Activated naive CD8-positive, alpha-beta T cell treated with anti-CD3 and anti-CD28 coated beads for 36 hours (primary cell): ENCODE measurements at places on chromosomes 4 and X.

GRCh38 chr4:125420526-125420925 is 105.8 kb downstream of the FAT4 start:
- DNase-seq, result no peak
- H3K36me3 ChIP-seq, result no peaks in the 10 kb centered on the region
- H3K27me3 ChIP-seq, result no peaks in the 10 kb centered on the region
- H3K4me1 ChIP-seq, result no peaks in the 10 kb centered on the region
- H3K4me3 ChIP-seq, result no peak overlapping the region

- H3K27me3 ChIP-seq, result no peaks in the 10 kb centered on the region
- H3K4me1 ChIP-seq, result no peaks in the 10 kb centered on the region
- DNase-seq, result no peak
- no peak overlapping the region for H3K4me3 ChIP-seq
- H3K36me3 ChIP-seq, result no peaks in the 10 kb centered on the region
- H3K27ac ChIP-seq, result no peak overlapping the region
Measured at GRCh38 chrX:85375333-85375738, 4.1 kb downstream of the POF1B start.

GRCh38 chr4:136526517-136526916 is 1005.8 kb downstream of the PCDH18 start:
- no peaks in the 10 kb centered on the region for H3K4me1 ChIP-seq
- no peak for DNase-seq
- no peaks in the 10 kb centered on the region for H3K27me3 ChIP-seq
- H3K36me3 ChIP-seq, result no peaks in the 10 kb centered on the region
- H3K27ac ChIP-seq, result no peak overlapping the region

GRCh38 chr4:176817204-176817603 is 24.5 kb upstream of the VEGFC start:
- no peak overlapping the region for H3K27ac ChIP-seq
- no peak overlapping the region for H3K4me3 ChIP-seq

DNA sequence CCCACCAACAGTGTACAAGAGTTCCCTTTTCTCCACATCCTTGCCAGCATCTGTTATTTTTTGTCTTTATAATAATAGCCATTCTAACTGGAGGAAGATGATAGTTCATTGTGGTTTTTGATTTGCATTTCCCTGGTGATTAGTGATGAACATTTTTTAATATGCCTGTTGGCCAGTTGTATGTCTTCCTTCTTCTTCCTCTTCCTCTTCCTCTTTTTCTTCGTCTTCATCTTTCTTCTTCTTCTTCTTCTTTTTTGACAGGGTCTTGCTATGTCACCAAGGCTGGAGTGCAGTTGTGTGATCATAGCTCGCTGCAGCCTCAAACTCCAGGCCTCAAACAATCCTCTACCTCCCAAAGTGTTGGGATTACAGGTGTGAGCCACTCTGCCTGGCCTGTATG is 87.4 kb downstream of the CCDC160 start:
- no peak overlapping the region for H3K4me3 ChIP-seq
- H3K4me1 ChIP-seq, result no peaks in the 10 kb centered on the region
- no peaks in the 10 kb centered on the region for H3K36me3 ChIP-seq
- H3K27me3 ChIP-seq, result no peaks in the 10 kb centered on the region
- DNase-seq, result no peak

- no peak for DNase-seq
- H3K36me3 ChIP-seq, result no peaks in the 10 kb centered on the region
- no peak overlapping the region for H3K27ac ChIP-seq
- H3K27me3 ChIP-seq, result no peaks in the 10 kb centered on the region
- H3K4me1 ChIP-seq, result no peaks in the 10 kb centered on the region
- H3K4me3 ChIP-seq, result no peak overlapping the region
Measured at GRCh38 chr4:180926277-180926676, 1316.9 kb upstream of the TENM3 start.
